ENCODE measurements at places on chromosomes 11 and 22. TPM values are rescaled to one million over a fixed set of nuclear protein-coding genes. Genes with fewer than 3 reads are reported as not detected.

P2RY2 gene
- total RNA-seq, result 0.73 TPM

JAML gene
- total RNA-seq, result 9.6 TPM

GLYAT gene
- not detected for total RNA-seq

SIAE gene
- 3.6 TPM for total RNA-seq

TRPM5 gene
- not detected for total RNA-seq

KDELR3 gene
- total RNA-seq, result not detected

DNA sequence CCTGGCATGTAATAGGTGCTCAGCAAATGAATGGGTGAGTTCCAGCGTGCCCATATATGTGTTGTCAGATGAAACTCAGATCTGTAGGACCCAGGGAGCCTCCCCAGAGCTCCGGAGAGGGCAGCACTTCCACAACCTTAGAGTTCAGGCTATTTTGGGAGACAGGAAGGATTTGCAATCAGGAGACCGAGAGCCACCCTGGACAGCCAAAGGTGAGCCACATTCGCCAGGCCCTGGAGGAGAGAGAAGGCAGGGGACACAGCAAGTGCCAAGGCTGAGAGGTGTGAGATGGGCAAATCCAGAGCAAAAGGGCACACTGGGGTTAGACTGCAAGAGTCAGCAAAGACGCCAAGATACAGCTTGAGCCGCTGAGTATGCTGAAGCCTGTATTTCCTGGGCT lies 66.4 kb downstream of the CD82 start:
- H3K4me1 ChIP-seq, result peaks cover 6% of the 10 kb centered on the region
- H3K27ac ChIP-seq, result no peak overlapping the region
- peaks cover 17% of the 10 kb centered on the region for H3K27me3 ChIP-seq
- no peaks in the 10 kb centered on the region for H3K36me3 ChIP-seq

GRCh38 chr22:49956418-49956770 lies 4.2 kb upstream of the PIM3 start:
- no peak overlapping the region for H3K27ac ChIP-seq
- H3K36me3 ChIP-seq, result no peaks in the 10 kb centered on the region
- H3K4me3 ChIP-seq, result no peak overlapping the region
- H3K4me1 ChIP-seq, result peaks cover 15% of the 10 kb centered on the region

GRCh38 chr11:44726283-44727113 lies at the start of gene TSPAN18:
Gene TSPAN18 (plus strand): TSS chr11:44726962. CDS start chr11:44906417, 179,455 bp downstream.
- no peak within 1 kb of the TSS for H3K4me3 ChIP-seq
- peak; percentile 72 for DNase-seq
- H3K27me3 ChIP-seq, result no peaks in the 10 kb centered on the region
- H3K4me1 ChIP-seq, result peaks cover 18% of the 10 kb centered on the region

GRCh38 chr22:22769434-22770279 lies 118.0 kb upstream of the IGLL5 start:
- H3K4me3 ChIP-seq, result no peak overlapping the region
- no peak overlapping the region for H3K27ac ChIP-seq
- no peaks in the 10 kb centered on the region for H3K27me3 ChIP-seq
- H3K36me3 ChIP-seq, result no peaks in the 10 kb centered on the region
- DNase-seq, result no peak

DNA sequence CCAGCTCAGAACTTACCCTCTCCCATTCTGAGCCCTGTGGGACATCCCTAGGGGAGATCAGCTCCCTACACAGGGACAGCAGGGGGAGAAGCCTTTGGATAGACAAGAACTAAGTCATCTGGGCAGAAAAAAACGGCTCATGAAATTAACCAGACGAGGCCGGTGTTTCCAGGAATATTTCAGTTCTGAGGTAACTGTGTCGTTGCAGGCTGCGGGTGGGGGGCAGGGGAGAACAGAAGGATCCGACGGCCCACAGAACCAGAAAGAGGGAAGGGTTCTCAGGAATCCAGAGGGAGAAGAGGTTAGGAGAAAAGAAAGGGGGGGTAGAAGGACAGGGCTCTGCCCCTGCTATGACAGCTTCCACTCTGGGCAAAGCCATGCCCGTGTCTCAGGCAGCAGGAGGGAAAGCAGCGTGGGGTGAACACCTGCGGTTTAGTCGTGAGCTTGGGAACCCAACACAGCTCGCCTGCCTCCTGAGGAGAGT lies 3.6 kb downstream of the CLCF1 start:
- H3K27me3 ChIP-seq, result no peaks in the 10 kb centered on the region
- DNase-seq, result no peak
- H3K36me3 ChIP-seq, result no peaks in the 10 kb centered on the region
- no peak overlapping the region for H3K4me3 ChIP-seq

DNA sequence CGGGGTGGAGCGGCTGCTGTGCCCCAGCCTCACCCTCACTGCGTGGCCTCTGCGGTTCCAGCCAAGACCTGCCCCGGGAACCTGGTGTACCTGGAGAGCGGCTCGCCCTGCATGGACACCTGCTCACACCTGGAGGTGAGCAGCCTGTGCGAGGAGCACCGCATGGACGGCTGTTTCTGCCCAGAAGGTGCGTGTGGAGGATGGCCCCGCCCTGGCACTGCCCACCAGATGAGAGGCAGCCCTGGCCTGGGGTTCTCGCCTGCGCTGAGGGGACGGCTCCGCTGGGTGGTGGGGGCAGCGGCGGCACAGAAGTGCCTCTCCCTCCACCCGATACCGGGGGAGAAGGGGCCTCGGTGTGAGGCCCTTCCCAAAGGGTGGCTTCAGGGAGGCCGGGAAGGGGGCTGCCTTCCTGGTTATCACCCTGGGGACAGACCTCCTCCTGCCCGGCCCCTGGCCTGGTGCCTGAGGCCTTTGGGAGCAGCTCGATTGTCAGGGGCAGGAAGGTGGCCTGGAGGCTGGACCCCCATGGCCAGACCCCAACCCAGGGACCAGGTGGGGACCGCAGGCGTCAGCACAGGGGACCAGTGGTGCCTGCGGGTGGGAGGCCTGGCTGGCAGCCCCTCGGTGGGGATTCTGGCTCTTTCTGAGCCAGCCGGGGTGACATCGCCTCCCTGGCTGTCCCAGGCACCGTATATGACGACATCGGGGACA lies 7.1 kb downstream of the MUC2 start:
- no peaks in the 10 kb centered on the region for H3K27me3 ChIP-seq
- DNase-seq, result no peak
- no peak overlapping the region for H3K4me3 ChIP-seq
- no peaks in the 10 kb centered on the region for H3K4me1 ChIP-seq
- no peak overlapping the region for H3K27ac ChIP-seq

DNA sequence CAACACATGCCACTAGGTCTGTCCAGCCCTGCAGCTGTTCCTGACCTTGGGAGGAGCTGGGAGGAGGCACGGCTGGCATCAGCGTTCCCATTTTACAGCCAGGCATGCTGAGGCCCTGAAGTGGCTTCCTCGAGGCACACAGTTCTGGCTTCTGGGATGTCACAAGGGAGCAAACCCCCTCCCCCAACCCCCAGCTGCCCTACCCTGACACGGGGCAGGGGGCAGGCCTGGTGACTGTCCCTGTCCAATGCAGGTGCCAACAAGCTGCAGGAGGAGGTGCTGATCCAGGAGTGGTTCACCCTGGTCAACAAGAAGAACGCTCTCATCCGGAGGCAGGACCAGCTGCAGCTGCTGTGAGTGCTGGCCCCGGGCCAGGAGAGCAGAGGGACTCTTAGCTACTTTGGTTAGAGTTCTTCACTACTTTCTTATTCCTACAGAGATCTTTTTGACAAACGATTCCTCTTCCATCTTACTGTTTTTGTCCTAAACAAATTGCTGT lies 5.3 kb downstream of the KCNK7 start:
- no peaks in the 10 kb centered on the region for H3K36me3 ChIP-seq
- no peak for DNase-seq
- no peak overlapping the region for H3K27ac ChIP-seq

DNA sequence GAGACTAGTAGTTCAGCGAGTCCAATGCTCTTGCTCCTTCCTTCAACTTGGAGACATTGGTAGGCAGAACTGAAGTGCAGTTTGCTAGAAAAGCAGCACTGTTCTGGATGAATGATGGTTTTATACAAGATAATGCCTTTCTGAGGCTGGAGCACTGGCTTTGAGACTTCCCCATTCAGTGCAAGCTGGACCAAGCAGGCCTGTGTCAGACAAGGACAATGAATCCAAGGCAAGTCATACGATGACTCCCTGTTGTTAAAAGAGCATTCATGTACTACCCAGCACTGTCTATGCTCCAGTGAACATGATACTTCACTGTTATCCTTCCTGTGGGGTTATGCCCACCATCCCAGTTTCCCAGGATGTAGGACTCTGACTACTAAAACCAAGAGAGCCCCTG lies 242.3 kb upstream of the RAG2 start:
- no peak for DNase-seq
- H3K4me3 ChIP-seq, result no peak overlapping the region
- H3K27me3 ChIP-seq, result no peaks in the 10 kb centered on the region
- no peak overlapping the region for H3K27ac ChIP-seq
- no peaks in the 10 kb centered on the region for H3K4me1 ChIP-seq

DNA sequence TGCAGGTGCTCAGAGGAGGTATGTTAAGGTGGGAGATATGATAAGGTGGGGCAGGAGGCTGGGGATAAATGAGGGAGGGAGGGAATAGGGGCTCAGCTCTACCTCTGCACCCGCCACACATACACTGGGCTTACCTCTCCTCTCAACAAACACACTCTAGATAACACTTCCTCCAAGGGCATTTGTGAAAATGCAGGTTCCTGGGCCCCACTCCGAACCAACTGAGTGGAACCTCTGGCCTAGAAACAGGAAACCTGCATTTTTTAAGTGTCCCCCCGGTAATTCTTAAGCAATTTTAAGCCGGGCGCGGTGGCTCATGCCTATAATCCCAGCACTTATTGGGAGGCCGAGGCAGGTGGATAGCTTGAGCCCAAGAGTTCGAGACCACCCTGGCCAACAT lies 46.5 kb upstream of the CD5 start:
- peaks cover 4% of the 10 kb centered on the region for H3K4me1 ChIP-seq
- no peak overlapping the region for H3K4me3 ChIP-seq
- DNase-seq, result no peak
- no peaks in the 10 kb centered on the region for H3K36me3 ChIP-seq
- no peak overlapping the region for H3K27ac ChIP-seq

GRCh38 chr11:47616726-47617416 lies 22.7 kb upstream of the C1QTNF4 start:
- peaks cover 3% of the 10 kb centered on the region for H3K4me1 ChIP-seq
- no peak overlapping the region for H3K27ac ChIP-seq

DNA sequence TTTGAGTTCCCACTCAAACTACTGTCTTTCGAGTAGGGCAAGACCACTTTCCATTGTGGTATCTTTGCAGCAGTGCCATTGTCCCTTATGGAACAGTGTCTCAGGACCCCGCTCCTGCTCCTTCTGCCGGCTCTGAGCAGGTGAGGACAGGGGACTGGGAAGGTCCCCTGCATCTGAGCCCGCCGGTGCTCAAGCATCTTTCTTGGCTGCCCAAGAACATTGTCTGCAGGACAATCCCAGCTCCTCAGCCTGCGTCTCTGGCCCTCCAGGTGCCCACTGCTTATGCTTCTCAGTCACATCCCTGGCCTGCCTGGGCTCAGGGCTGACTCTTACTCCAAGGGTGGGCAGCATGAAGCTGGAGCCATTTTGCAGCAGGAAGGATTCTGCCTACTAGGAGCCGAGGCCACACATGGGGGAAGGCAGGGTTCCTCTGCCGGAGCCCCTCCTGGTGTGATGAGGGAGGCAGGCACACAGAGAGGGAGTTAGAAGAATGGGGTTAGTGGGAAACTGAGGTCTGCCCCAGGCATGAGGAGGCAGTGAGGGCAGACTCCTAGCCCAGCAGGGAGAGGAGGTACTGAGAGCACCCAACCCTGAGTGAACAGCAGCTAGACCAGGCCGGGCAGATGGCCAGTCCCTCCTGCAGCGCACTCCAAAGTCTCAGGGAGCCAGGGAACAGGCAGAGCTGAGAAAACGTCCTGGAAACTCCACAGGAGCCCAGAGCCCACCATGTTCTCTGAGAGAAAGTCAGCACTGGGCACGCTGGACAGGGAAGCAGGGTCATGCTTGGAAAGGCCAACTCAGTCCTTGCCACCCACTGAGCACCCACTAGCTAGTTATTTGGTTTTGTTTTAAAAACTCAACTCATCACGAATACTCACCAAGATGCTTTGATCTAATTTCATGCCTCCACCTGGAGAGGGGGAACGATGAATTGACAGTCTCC lies 7.5 kb upstream of the PPARA start:
- H3K27me3 ChIP-seq, result no peaks in the 10 kb centered on the region
- H3K4me1 ChIP-seq, result peaks cover 8% of the 10 kb centered on the region
- no peak overlapping the region for H3K4me3 ChIP-seq
- no peaks in the 10 kb centered on the region for H3K36me3 ChIP-seq
- DNase-seq, result no peak
- no peak overlapping the region for H3K27ac ChIP-seq

DNA sequence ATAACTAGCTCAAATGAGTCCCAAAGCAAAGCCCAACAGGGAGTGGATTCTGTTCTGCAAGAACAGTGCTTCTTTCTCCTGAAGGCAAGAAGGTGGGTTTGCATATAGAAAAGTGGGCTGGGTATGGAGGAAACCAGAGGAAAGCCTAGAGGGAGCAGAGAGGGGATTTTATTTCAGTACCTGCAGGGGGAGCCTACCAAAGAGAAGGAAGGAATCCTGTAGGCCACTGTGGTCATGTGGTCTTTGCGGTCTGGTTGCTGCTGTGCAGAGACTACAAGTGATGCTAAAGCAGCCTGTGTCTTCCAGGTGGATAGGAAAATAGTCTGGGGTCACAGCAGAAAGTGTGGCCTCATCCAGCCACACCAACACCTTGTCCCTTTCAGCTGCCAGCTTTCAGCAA lies 33.2 kb upstream of the ZBTB16 start:
- H3K4me1 ChIP-seq, result no peaks in the 10 kb centered on the region
- no peaks in the 10 kb centered on the region for H3K27me3 ChIP-seq
- no peak overlapping the region for H3K4me3 ChIP-seq
- no peak overlapping the region for H3K27ac ChIP-seq
- H3K36me3 ChIP-seq, result no peaks in the 10 kb centered on the region

DNA sequence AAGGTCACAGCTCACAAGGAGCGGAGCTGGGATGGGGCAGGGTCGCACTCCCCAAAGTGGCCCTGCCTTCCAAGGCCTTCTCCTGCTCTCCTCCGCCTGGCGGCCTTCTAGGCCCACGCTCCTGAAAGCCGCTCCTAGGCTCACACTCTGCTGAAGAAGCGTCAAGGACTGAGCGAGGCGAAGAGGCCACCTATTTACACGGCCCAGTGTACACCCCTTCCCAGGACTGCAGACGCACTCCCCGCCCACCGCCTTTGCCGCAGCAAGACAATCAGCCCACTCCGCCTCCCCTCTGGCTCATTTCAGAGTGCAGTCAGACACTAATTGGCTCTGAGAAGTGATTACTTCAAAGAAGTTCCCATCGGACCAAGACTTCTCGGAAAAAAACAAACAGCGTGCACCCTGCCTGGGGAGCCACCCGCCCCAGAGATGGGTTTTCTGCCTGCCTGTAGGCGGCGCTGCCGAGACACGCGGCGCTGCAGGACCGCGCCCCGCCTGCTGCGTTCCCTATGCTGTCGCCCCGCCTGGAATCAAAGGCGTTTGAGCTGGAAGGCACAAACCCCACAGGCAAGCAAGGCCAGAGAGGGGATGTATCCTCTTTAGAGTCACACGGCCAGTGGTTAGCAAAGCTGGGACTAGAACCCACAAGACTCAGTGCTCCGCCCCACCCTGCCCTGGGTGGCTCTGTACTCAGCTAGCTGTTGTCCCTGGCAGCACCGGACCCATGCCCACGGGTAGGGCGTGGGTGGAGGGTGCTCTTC lies 414.8 kb downstream of the BUD13 start:
- H3K27me3 ChIP-seq, result peaks cover 2% of the 10 kb centered on the region
- no peak overlapping the region for H3K27ac ChIP-seq
- no peaks in the 10 kb centered on the region for H3K36me3 ChIP-seq
